Mononuclear cell (primary cell): ENCODE measurements at places on chromosomes 13 and 19. TPM values are rescaled to one million over a fixed set of nuclear protein-coding genes. Genes with fewer than 3 reads are reported as not detected.

The RNF225 gene
- total RNA-seq = 0.42 TPM

The SHANK1 gene
- total RNA-seq = 0.21 TPM

The PODNL1 gene
- total RNA-seq = not detected

The KCTD4 gene
- total RNA-seq = not detected

The TSSK6 gene
- 6.3 TPM for total RNA-seq

The DNAAF3 gene
- 0.52 TPM for total RNA-seq

The CEACAM4 gene
- total RNA-seq = 3.9 TPM

The TEX26 gene
- total RNA-seq = not detected

The NLRP5 gene
- total RNA-seq = not detected

The LILRB2 gene
- 27.3 TPM for total RNA-seq

The SUGP1 gene
- 23.5 TPM for total RNA-seq

The ATP12A gene
- total RNA-seq = not detected

The ATP8B3 gene
- 0.73 TPM for total RNA-seq

The DHDH gene
- total RNA-seq = 0.21 TPM

The DMRTC2 gene
- not detected for total RNA-seq

The GADD45B gene
- total RNA-seq = 528 TPM

The ACP7 gene
- not detected for total RNA-seq

The FUT1 gene
- not detected for total RNA-seq

The TNFSF13B gene
- 36.6 TPM for total RNA-seq

The NOTCH3 gene
- total RNA-seq = 0.31 TPM

The SPC24 gene
- 0.10 TPM for total RNA-seq

The ZNF471 gene
- total RNA-seq = 1.2 TPM

The SLC10A2 gene
- total RNA-seq = not detected

The ACOD1 gene
- total RNA-seq = 1.5 TPM

The IL17D gene
- total RNA-seq = not detected

The TBC1D17 gene
- 6.1 TPM for total RNA-seq

The COMP gene
- total RNA-seq = not detected

The CACNG8 gene
- total RNA-seq = not detected

The MADCAM1 gene
- not detected for total RNA-seq

The SIGLEC5 gene
- not detected for total RNA-seq

The KL gene
- 0.10 TPM for total RNA-seq

The ZNF525 gene
- total RNA-seq = 18.6 TPM

The GSK3A gene
- 13.1 TPM for total RNA-seq

The IGSF23 gene
- total RNA-seq = not detected

The ZNF737 gene
- total RNA-seq = 34.0 TPM
